Suppressor macrophage treated with lipopolysaccharide for 1 hour (primary cell): ENCODE measurements at places on chromosomes 4 and X.

DNA sequence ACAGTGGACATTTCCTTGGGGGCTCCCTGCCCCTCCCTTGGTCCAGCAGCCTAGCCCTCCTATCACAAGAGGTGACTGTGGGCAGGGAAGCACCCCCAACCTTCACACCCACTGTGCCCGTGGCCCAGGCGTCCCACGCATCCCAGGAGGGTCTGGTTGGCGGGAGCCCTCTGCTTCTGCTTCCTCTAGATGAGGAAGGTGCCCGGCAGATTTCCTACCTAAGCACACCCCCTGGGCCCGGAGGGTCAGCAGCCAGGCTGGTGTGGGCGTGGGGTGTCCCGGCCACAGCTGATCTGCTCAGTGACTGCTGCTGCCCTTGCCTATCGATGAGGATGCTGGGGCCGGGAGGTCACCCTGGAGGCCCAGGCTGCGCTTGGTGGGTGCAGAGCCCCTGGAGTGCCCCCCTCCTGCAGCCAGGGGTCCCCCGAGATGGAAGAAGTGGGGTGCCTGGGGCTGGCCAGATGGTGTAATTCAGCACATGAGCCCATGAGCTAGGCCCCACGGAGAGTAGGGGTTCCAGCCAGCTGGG lies 12.2 kb downstream of the SH3BP2 start:
- no peak for DNase-seq

DNA sequence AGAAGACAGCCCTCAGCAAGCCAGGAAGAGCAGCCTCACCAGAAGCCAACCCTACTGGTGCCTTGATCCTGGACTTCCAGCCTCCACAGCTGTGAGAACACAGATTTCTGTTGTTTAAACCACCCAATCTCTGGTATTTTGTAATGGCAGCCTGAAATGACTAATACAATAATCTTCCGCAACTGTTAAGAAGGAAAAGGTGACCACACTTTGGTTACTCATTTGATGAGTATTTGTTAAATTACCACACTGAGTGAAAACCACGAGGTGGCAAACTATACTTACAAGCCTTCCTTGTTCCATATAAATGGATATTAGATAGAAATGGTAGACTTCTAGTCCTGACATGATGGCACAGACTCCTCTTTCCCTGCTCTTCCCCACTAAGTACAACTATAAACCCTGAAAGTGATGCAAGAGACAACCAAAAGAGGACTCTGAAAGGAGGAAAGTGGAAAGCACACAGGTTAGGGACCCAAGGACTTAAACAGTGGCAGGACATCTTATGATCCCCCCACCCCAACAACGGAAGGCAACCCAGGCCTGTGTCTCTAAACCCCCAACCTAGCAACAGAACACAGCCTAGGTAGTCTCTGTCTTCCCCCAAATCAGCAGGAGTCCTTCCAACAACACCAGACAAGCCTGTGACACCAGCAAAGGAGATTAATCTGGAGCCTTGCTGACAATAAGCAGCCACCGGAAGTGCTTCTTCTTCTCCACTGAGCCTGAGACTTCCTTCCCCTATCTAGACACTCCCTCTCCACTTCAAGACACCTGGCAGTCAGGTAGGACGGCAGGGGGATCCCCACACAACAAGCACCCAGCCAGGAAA lies 12.3 kb downstream of the ZNF182 start:
- peak; percentile 42 for DNase-seq

GRCh38 chr4:40933272-40934053 lies 183.7 kb downstream of the NSUN7 start:
- no peak for DNase-seq

- DNase-seq, result no peak
These were observed 28.0 kb downstream of the PRPS2 start for GRCh38 chrX:12819222-12819621.

GRCh38 chrX:132748909-132749308 lies 209.5 kb downstream of the HS6ST2 start:
- DNase-seq, result no peak

DNA sequence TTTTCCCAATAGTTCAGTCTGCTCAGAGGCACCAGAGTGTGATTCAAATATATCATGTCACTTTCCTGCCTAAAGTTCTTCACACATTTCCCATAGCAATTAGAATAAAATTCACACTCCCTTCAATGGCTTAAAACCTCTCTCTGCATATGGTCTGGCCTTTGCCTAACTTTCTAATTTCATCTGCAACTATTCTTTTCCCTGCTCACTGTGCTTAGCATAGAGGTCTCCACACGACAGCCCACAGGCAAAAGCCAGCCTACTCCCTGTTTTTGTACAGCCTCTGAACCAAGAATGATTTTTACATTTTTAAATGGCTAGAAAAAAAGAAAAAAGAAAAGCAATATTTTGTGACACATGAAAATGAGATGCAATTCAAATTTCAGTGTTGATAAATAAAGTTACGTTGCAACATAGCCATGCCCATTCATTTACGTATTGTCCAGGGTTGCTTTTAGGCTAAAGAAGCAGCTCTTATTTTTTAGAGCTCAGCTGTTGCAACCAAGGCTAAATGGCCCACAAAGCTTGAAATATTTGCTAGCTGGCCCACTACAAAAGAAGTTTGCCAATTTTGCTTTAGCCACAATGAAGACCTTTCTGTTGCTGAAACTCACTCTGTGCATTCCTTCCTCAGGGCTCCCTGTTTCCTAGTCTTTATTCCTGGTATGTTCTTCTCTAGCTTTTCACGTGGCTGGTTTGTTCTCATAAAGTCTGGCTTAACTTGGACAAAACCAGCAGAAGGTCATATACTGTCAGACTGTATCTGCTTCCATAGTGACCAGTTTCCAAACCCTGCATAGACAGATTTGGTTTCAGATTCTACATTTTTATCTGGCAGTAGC lies 26.6 kb upstream of the IRF2 start:
- DNase-seq, result no peak

- DNase-seq, result peak; percentile 18
These were observed 5.6 kb upstream of the KANTR start for GRCh38 chrX:53088136-53088974.

DNA sequence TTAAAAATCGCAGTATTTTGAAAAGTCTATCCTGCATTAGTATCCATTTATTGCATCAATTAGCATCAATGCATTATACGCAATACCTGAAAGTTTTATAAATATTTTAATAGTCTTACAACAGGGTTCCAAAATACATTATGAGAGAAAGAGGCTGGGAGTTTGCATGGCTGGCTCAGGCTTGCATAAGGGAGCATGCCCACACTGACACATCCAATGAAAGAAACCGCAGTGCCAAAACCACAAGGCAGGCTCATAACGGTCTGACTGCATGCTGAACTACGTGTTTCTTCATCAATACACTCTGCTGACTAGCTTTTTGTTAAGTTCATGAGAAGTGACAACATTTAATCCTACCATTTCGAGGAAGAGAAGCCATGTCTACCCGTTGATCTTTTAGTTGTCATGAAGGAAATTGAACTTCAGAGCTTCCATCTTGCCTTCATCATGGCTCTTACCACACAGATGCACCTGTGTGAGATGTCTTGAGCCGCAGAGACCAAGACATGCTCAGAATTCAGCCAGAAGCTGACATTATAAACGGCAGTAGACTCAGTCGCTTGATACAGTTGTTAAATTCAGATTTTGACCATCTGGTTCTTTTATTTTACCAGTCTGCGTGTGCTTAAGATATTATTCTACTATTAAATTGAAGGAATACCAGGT lies 168.8 kb upstream of the FRG1 start:
- DNase-seq, result no peak

DNA sequence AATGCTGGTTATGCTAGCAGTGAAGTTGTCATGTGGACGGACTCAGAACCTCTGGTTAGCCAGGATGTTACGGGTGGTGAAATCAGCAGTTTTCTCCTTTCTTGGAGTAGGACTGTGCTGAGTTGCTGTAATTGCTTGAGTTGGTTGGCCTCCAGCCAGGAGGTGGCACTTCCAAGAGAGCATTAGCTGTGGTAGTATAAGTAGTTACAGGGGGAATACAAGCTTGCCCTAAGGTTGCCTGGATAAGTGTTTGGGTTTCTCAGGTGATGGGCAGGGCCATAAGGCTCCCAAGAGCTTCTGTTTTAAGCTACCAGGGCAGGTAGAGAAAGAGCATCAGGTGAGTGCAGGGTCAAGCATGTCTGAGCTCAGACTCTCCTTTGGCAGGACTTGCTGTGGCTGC lies 103.0 kb downstream of the ZNF518B start:
- no peak for DNase-seq

DNA sequence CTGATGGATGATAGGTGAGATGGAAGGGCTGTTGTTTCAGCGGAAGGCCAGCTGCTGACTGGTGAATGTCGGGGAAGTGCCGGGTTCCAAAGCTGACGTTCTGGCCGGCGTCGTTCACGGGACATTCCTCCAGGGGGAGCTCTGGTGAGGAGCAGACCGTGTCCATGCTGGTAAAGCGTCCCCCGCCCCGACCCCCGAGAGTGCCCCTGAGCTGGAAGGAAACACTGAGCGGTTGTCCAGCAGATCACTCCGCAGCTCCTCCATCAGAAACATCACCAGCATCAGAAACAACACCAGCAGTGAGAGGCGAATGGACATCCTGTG lies 18.6 kb upstream of the ADRA2C start:
- peak; percentile 20 for DNase-seq

DNA sequence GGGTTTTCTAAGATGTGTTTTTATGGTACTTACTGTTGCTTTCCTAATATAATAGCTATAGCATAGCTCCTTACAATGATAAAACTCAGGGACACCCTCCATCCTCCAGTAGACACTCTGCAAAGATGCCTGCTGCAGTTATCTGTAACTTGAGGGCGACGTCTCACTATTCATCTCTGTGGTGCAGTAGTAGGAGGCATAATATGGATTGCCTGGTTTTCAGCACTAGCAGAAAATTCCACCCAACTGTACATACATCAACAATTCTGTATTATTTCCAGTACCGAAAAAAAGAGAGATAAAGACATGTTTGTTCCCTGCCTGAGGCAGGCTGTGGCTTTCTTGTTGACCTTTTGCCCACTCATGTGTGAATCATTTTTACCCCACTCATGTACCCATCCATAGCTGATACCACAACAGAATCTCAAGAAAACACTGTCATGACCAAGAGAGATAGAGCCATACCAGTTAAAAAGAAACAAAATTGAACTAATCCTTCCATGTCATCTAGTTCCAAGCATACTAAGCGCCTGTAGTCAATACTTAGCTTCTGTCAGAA lies 220.1 kb downstream of the RAB28 start:
- DNase-seq, result no peak

DNA sequence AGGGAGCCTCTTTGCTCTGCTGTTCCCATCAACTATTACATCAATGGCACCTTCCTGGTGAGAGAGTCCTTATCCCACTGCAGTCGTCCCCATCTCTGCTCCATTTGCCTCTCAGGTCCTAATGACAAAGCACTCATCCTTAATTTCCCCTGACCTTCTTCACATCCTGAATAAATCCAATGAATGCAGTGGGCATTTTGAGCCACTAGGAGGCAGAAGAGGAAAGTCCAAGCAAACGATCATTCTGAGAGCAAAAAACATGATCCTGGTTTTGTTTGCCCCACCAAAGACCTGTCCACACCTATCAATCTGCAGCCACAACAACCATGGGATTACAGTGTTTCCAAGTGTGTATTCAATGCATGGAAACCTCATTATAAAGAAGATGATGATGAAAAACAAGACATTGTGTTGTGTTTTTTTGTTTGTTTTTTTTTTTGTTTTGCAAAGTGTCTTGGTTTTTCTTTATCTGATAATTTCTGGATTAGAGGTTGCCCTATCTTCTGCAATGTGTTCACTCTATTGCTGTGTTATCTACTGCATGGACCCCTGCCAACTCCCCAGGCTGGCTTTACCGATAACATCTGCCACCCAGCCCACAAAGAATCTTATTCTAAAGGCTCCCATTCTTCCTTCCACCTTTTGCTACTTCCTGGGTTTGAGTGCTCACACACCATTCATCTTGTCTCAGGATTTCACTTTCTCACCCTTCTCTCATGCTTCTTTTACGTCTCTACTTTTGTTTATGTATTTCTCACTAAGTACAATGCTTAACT lies 207.2 kb downstream of the NLGN4X start:
- peak; percentile 28 for DNase-seq

- DNase-seq, result no peak
These were observed 53.8 kb upstream of the SORCS2 start for GRCh38 chr4:7138223-7139166.

- DNase-seq, result no peak
These were observed 15.2 kb downstream of the GUCY1B1 start for GRCh38 chr4:155774033-155774432.
